ENCODE measurements at places on chromosomes 6 and 20. TPM values are rescaled to one million over a fixed set of nuclear protein-coding genes. Genes with fewer than 3 reads are reported as not detected.
A peak's percentile ranks its signal among the peaks of the same experiment; 100 is the strongest.

Gene OR2B6
- not detected for total RNA-seq

Gene PNLDC1
- total RNA-seq, result not detected

Gene ENPP1
- total RNA-seq, result 10.0 TPM

- ATAC-seq, result no peak
Observed at GRCh38 chr6:42354702-42355101, 97.0 kb downstream of the TRERF1 start.

GRCh38 chr6:126039284-126039683 is 52.9 kb downstream of the TRMT11 start:
- ATAC-seq, result no peak

DNA sequence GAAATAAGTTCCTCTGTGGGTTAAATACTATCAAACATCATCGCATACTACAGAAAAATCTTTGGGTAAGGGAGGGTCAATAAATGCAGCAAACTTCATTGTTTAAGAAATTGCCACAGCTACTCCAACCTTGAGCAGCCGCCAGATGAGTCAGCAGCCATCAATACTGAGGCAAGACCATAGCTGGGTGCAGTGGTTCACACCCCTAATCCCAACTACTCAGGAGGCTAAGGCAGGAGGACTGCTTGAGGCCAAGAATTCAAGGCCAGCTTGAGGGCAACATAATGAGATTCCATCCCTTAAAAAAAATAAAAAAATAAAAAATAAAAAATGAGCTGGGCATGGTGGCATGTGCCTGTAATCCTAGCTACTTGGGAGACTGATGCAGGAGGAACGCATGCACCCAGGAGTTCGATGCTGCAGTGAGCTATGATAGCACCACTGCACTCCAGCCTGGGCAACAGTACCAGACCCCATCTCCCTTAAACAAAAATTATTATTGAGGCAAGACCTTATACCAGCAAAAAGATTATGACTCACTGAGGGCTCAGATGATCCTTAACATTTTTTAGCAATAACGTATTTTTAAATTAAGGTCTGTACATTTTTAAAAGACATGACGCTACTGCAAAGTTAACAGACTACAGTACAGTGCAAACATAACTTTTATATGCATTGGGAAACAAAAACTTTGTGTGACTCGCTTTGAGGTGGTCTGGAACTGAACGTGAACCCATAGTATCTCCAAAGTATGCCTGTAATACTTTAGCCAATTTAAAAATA is 8.8 kb downstream of the SRPK1 start:
- no peak for ATAC-seq

GRCh38 chr6:31502586-31502985 is 4.6 kb downstream of the MICB start:
- ATAC-seq, result no peak

DNA sequence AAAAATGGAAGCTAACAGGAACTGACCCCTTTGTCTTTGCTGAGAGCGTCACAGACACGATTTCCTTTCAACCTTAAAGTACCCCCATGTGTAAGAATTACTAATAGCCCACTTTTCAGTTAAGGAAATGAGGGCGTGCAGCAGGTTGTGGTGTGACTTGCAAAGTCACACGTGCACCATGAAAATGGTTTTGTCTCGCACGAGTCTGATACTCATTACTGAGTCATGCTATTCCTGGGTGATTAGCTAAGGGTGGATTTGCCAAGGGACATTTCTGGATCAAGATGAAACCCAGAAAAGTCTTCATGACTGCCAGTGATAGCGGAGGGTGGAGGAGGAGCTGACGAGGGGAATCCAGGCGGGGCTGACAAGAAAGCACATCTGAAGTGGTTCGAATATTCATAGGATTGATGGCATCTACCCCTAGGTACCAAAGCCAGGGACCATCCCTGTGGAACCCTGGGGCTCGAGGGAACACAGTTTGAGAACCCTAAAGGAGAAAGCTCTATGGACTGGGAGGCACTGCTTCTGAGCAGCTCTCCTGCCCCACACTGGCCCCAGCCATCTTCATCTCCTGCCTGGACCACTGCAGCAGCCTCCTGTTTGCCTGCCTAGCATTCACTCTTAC is 12.1 kb upstream of the NFATC2 start:
- ATAC-seq, result no peak

DNA sequence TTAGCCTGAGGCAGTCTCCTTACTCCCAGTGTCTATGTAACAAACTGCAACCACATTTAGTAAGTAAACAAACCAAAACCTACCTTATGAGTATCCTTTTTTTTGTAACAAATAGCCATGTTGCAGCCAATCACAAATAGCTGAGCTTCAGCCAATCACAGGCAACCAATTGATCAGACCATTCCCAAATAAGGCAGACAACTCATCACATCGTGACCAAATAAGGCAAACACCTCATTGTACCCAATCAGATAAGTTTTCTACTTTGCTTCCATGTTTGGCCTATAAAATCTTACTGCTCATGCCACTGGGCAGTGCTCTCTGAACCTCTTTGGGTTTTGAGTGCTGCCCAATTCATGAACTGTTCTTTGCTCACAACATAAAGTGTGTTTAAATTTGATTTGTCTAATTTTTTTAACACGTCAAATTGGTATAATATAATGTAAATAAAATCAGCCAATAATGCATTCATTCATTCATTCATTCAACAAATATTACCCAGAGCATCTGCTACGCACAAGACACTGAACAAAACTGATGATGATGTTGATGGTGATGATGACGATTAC is 117.8 kb downstream of the BCAS1 start:
- no peak for ATAC-seq

DNA sequence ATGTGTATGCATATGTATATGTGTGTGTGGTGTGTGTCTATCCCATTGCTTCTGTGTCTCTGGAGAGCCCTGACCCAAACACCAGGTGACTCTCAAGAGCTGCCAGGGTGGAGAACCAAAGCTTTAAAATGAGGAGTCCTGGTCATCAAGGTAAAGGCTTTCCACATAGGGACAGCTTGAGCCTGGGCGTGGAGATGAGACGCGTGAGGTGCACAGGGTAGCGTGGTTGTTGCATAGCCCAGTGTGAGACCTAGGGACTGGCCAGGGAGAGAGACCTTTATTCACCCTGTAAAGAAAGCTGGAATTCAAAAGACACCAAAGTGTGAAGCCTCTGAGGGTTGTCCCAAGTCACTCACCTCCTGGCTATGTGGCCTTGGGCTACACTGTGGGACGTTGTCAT is 149.1 kb downstream of the SYCP2 start:
- no peak for ATAC-seq

DNA sequence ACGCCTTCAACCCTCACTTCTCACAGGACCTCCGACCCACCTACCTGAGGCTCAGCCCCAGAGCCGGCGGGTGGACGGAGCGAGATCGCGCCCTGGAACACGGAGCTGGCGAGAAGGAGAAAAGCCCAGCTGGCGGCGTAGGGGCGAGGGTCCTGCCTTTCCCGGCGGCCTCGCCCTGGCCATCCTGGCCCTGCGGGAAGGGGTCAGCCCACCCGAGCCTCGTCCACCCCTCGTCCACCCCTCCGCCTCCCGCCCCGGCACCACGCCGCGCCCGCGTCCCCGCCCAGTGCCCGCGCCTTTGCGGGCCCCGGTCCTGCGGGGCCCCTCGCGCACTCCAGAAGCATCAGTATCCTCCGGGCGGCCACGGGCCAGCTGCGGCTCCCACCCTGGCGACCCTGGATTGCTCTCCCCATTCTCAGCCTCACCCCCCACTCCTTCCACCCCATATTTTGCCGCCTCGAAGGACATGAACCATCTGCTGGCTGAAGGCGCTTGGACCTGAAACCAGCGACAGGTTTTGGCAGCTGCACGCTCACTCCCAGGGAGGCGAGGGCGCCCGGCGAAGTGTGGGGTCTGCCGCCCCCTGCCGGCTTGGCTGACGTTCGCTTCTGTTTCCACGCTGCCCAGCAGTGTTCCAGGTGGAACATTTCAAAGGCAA is 65.1 kb downstream of the PLG start:
- peak; percentile 85 for ATAC-seq

DNA sequence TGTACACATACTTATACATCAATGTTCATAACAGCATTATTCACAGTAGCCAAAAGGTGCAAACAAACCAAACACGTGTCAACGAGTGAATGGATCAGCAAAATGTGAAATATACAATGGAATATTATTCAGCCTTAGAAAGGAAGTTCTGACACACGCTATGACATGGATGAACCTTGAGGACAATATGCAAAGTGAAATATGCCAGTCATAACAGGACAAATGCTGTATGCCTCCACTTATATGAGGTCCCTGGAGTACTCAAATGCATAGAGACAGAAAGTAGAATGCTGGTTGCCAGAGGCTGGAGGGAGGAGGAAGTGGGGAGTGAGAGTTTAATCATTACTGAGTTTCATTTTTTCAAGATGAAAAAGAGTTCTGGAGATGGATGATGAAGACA is 37.8 kb upstream of the IGF2R start:
- ATAC-seq, result no peak

DNA sequence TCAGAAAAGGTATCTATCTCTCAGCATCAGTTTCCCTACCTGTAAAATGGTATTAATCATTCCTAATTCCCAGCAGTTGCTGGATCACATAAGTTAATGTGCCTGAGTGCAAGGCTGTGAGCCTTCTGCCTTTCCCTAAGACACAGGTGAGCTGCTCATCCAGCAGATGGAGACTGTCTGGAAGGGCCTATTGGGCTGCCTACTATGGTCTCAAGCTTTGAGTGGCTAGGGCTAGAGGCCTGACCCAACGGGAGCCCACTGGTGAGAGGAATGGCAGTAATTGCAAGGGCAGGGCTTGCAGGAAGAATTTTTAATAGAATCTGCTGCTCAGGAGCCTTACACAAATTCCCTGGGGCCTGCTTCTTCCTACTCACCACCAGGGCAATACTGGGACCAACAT is 4.3 kb downstream of the KHDC1 start:
- no peak for ATAC-seq

- no peak for ATAC-seq
Observed at GRCh38 chr6:27630727-27631608, 158.1 kb upstream of the ZNF184 start.

DNA sequence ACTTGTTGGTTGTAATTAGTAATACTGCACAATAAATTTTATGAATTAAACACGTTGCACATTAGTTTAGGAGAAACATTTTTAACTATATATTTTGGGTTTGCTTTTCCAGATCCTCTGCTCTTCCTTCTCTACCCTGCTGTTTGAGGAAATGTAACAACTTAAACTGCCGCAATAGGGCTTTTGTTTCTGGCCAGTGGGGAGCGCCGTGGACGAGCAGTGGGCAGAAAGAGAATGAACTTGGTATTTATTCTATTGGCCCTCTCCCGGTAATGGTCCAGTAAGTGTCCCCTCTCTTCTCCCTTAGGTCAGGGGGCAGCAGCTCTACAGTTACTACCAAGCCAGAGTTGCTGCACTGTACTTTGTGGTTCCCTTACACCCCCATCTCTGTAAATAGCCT is 35.2 kb upstream of the EPHA7 start:
- ATAC-seq, result no peak

DNA sequence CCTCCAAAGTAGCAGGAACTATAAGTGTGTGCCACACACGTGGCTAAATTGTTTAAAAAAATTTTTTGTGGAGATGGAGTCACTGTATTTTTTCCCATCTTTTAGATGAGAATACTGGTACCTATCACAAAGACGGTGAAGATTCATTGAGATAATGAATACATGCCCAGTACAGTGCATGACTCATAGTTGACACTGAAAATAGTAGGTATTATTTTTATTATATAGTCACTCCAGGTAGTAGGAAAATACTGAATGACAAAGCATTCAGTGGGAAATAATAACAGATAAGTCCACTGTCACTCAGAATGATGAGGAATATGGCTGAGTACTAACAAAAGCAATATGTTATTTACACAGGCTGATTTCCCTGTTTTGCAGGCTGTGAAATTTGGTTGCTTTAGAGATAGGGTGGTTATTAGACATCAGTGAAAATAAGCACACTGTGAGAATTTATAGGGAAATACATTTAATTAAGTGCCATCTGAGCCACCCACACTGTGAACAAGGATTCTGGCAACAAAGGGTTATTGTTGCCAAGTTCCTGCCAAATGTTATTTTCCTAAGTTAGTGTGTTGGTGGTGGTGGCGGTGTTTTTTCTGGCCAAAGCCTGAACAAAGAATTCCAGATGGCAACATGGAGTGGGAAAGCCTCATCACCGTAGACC is 129.8 kb upstream of the FOXQ1 start:
- ATAC-seq, result no peak

DNA sequence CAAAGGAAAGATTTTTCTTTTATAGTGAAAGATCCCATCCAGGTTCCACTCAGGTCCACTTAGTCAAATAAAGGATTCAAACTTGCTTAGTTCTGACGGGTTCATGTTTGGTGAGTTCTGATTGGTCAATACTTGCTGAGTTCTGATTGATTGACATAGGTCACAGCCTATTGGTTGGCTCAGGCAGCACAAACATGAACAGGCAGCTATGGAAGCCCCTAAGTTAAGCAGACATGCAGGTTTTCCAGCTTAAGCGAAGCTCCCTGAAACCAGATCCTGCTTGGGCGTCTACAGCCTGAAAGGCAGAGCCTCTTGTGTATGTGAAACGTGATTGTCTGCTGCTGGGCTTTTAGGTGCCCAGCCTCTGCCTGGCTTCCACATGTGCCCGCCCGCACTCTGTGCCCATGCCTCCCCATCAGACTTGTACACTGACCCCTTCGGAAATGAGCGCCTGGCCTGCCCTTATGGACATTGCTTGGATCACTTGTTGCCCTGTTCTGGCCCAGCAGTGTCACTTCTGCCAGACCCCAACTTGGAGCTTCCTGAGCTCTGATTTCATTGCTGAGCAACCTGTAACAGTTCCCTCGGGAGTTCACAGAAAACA is 45.4 kb upstream of the ECI2 start:
- ATAC-seq, result no peak

DNA sequence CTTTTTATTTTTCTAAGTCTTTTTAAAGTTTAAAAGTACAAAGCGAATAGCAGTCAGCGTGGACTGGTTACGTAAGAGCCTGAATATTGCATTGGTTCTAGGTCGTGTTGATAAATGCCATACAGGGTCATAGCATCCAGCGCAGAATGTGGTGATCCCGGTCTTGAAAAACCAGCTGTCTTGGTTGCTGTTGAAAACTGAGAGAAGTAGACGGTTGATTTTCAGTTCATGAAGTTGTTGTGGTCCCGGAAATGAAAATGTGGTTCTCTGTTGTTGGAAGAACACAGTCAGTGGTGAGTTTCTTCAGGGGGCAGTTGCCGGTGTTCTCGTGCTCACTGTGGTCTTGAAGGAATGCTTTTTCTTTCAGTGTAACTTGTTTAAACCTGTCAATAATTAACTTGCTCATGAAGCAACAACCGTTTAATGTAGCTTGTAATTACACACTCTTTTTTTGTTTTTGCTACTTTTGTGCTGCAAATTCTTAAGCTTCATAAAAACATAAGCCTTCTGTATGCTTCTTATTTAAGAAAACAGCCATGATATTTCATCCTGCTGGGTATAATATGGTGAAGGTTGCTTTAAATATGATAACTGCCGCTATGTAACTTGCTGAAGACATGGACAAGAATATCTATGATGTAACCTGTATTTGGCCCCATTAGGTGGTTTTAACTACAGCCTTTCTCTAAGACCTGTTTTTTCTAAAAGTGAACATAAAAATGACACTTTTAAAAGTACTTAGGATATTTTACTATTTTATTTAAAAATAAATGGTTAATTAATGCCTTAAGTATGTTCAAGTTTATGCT is 64.8 kb upstream of the KIF25 start:
- no peak for ATAC-seq

GRCh38 chr6:37679539-37680476 is 17.9 kb downstream of the MDGA1 start:
- no peak for ATAC-seq

- ATAC-seq, result no peak
Observed at GRCh38 chr6:158793432-158793831, 25.7 kb downstream of the EZR start.

Measured in gastroesophageal sphincter (tissue), 4 donors.